Mammary epithelial cell (primary cell): ENCODE measurements at places on chromosomes 7 and 10.

DNA sequence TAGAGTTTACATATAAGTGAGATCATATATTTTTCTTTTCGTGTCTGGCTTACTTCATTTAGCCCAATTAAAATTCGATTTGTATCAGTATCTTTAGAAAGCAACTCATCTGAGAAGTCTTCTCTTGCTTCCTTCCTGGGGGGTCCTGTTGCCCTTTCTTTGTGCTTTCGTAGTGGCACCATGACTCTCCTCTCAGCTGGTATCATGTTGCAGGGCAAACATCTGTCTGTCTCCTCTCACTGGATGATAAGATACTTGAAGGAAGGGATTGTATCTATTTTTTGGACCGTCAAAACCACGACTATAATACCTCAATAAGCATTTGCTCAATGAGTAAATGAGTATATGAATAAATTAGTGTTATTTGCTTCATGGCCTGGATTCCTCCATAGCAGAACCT lies 382.5 kb upstream of the SORCS1 start:
- no peak for DNase-seq

- no peak for DNase-seq
These were observed 67.1 kb downstream of the PIP4K2A start for GRCh38 chr10:22647244-22647643.

GRCh38 chr10:7519351-7519750 lies 108.5 kb upstream of the SFMBT2 start:
- DNase-seq = peak; percentile 46

DNA sequence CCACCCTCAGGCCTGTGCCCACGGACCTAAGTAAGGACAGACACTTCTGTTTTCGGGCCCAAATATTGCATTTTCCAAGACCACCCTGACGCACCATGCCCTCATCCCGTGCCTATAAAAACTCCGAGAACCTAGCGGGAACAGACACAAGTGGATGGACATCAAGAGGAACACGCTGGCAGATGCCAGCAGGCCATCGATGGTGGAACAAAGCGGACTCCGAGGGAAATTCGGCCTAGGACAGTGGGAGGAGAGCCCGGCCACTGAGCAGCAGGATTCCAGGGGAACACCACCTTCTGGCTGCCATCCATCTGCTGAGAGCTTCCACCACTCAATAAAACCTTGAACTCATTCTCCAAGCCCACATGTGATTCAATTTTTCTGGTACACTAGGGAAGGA lies 243.6 kb upstream of the ZWINT start:
- DNase-seq = no peak

DNA sequence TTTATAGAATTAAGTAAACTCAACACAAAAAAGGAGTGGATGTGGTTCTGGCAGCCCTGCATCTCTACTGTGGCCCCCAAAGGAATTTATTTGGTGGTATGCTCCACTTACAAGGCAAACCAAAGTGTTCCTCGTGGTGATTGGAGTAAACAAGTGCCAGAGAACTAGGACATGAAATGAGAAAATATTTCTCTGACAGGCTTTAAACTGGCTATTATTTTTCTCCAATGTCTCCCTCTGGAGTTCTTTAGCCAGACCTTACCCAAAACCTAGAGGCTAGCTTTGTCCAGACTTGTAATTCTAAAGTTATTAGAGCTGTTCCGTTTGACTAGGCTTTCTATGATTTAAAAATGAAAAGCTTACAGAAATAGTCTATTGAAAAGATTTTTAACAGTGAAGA lies 990.1 kb downstream of the CNTNAP2 start:
- no peak for DNase-seq

DNA sequence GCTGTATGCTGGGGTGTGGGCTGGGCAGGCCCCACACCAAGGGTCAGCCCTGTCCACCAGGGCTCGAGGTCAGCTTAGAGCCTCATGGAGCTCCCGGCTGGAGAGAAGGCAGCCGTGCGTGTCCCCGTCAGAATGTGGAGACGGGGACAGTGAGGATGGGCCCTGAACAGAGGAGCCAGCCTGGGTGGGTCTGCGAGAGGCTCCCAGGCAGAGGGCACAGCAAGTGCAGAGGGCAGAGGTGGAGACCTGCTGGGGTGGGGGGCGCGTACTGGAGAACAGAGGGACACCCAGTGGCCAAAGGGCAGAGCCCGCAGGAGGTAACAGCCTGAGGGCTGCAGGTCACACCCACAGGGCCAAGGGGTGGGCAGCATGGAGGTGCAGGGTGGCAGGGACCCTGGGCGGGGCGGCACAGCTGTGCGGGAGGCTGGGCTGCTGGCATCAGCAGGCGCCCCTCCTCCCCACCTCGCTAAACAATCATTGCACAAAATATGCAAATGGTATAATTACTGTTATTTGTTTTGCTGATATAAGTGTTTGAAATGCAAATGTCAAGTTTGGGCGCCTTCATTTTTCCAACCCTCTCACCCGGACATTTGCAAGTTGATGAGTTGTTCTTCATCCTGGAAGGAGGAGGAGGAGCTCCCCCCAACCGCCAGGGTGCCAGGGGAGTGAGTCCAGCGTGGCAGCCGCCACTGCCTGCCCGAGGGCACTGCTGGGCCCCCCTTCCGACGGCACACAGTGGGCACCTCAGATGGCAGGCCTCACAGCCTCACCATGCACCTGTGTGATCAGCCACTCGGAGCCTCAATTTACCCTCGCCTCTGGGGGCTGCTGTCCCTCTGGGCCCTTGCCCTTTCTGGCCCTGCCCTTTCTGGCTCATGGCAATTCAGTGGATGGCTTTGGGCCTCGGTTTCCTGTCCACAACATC lies 35.0 kb downstream of the ELFN1 start:
- no peak for DNase-seq

DNA sequence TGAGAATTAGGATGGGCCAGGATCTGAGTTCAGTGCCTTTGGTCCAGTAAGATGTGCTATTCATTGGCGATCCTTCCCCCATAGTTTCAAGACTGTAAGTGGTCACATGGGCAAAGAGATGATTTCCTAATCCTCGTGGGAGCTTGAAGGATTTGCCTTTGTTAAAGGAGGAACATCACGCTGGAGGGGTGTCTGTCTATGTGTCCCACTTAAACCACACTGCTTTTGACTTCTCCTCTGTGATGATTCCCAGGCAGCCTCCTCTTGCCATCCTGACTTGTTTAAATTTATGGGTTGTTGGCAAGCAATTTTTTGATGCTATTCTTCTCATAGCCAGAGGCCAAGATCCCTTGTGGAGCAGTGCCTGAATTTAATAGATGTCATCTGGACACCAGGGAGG lies 154.0 kb downstream of the TCF7L2 start:
- DNase-seq = no peak

DNA sequence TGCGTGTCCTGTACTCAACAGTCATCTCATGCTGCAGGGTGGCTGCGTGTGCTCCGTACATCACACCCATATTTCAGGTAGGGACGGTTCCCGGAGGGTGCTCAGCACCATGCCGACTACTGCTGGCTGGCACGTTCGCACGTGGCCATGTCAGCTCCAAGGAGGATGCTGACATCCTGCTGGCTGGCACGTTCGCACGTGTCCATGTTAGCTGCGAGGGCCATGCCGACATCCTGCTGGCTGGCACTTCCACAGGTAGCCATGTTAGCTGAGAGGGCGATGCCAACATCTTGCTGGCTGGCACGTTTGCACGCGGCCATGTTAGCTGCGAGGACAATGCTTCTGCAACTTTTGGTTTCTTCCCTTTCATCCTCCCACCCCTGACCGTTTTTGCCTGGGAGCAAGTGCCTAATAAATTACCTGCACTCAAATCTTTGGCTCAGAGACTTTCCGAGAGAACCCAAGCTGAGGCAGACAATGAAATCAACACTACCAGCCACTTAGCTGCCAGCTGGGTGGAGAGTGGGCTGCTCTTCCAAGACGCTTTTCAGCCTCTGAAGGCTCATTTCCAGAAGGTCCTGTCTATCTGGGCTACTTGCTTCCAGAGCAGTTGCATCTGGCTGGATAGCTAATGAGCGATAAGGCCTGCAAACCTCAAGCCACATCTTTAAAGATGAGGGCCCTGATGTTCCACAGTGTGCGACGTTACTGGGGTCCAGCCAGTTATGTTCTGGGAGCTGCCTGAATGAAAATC lies 104.6 kb downstream of the WDR37 start:
- DNase-seq = no peak

DNA sequence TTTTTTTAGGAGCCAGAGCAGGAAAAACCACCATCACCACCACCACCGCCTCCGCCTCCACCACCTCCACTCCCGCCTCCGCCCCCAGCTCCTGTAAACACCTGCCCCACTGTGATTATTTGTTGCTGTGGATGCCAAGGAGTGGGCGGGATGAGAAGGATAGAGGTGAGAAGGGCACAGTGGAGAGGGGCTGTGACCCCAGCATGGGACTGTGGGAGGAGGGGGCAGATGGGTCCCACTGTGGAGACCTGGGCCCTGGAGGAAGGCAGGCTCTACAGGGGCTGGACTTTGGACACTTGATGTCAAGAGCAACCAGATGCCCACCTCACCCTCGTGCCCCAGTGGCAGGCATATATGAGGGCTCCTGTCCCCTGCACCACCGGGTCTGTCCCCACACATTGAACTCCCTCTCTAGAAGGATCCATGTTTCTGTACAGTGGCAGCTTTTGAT lies 24.7 kb downstream of the ANTXRL start:
- no peak for DNase-seq

DNA sequence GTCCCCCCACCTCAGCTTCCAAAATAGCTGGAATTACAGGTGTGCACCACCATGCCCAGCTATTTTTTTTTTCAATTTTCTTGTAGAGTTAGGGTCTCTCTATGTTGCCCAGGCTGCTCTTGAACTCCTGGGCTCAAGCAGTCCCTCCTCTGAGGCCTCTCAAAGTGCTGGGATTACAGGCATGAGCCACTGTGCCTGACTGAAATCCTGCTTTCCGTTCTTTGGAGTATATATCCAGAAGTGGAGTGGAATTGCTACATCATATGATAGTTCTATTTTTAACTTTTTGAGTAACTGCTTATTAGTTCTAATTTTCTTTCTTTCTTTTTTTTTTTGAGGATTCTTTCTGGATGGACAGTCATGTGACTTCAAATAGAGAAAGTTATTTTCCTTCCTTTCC lies 62.9 kb upstream of the ZMIZ2 start:
- no peak for DNase-seq

- no peak for DNase-seq
These were observed 567.5 kb downstream of the PARD3 start for GRCh38 chr10:34247560-34247959.

GRCh38 chr10:110226926-110227641 lies 19.7 kb downstream of the MXI1 start:
- DNase-seq = peak; percentile 27

- DNase-seq = no peak
These were observed 93.6 kb upstream of the MXI1 start for GRCh38 chr10:110113670-110114337.

DNA sequence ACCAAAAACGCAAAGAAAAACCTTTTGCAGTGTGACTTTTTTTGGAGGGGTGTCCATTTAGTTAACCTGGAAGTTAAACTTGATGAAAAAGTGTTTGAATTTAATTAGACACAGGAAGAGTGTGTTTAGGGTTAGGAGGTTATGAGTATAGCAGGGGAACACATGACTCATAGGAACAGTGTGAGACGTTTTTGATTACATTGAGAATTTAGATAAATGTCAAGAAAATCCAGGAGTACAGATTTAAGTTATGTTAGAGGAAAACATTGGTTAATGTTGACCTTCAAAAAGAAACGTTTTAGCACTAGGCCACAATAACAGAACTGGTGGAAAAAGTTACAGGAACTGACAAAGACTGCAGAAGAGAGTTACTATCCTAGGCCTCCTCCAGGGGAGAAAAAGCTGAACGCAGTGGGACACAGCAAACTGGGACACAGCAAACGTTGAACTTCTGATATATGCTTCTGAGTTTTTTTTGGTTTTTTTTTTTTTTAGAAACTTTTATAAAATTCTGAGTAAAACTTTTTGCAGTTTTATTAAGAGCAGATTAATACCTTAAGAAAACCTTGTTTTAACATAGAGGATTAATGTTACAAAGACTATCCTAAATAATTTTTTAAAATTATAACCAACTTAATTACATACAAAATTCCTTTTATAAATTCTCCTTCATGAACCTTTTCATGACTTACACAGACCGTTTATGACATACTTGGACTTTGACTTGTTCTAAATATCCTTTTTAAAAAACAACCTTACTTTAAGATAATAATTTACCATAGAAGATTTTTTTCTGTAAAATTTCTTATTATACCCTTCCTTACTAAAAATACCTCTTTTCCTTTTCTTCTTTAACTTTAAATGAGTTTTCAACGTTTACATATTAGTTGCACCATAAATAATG lies 22.2 kb downstream of the LANCL2 start:
- DNase-seq = peak; percentile 11

DNA sequence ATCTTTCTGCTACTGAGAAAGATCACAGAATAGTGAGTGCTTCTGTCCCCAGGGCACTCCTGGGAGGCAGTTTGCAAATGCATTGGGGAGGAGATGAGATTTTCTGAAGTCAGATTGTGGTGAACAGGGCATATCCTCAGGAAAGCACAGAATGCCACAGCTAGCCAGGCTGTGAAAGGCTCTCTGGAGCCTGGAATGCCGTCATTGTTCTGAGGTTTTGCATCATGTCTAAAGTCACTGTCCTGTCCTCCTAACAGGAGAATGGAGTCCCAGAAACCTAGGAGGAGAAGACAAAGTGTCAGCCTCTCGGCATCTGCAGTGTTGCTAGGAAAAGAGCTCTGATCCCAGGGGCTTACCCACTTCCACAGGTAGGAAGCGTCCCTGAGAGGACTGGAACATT lies 69.2 kb upstream of the IGFBP3 start:
- DNase-seq = no peak

DNA sequence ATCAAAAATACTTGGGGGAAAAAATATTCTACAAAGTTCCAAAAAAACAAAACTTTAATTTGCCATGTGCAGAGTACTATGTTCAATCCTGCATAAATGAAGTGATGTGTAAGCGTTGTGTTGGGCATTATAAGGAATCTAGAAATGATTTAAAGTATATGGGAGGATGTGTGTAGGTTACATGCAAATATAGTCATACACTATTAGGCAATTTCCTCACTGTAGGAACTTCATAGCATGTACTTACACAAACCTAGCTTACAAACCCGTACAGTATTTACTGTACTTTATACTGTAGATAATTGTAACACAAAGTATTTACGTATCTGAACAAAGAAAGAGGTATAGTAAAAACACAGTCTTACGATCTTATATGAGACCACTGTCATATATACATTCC lies 72.3 kb downstream of the NRBF2 start:
- DNase-seq = no peak

GRCh38 chr7:24501009-24501408 lies 72.2 kb upstream of the PALS2 start:
- no peak for DNase-seq
